CD4-positive, alpha-beta T cell treated with Interleukin-4 for 1 hour (primary cell): ENCODE measurements at places on chromosomes 16 and 17.
A peak's percentile ranks its signal among the peaks of the same experiment; 100 is the strongest.

GRCh38 chr17:76481071-76481655 lies 13.8 kb downstream of the AANAT start:
- DNase-seq = peak; percentile 64

- DNase-seq = no peak
Measured at GRCh38 chr17:46811978-46812583, 6.4 kb downstream of the WNT3 start.

- DNase-seq = no peak
Measured at GRCh38 chr16:57939872-57940224, 31.1 kb downstream of the CNGB1 start.

DNA sequence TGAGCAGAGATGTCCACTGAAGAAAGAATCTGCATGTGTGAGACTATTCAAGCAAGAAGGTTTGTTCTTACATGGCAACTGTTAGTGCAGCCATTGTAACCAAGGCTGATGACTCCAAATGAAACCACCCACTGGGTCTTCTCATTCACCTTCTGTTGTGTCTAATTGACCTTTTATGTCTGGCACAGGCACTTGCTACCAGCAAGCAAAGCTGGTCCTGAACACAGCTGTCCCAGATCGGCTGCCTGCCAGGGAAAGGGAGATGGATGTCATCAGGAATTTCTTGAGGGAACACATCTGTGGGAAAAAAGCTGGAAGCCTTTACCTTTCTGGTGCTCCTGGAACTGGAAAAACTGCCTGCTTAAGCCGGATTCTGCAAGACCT lies 3.6 kb downstream of the CDC6 start:
- no peak for DNase-seq

DNA sequence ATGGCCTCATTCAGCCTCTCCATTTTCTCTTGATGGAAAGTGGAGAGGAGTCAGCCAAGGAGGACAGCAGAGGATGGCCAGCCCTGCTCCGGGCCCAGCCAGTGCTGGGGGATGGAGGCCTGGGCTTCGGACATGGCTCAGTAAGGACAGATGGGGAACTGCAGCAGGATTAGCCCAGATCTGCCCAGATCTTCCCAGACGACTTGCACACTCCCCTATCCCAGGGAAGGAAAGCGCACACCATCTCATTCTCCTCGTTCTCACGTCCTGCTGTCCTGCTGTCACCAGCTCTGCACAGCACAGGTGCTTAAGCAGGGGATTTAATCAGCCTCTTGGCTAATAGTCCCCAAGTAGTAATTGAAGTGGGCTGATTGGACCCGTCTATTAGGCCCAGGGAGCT lies 100.2 kb upstream of the SDK2 start:
- DNase-seq = no peak

DNA sequence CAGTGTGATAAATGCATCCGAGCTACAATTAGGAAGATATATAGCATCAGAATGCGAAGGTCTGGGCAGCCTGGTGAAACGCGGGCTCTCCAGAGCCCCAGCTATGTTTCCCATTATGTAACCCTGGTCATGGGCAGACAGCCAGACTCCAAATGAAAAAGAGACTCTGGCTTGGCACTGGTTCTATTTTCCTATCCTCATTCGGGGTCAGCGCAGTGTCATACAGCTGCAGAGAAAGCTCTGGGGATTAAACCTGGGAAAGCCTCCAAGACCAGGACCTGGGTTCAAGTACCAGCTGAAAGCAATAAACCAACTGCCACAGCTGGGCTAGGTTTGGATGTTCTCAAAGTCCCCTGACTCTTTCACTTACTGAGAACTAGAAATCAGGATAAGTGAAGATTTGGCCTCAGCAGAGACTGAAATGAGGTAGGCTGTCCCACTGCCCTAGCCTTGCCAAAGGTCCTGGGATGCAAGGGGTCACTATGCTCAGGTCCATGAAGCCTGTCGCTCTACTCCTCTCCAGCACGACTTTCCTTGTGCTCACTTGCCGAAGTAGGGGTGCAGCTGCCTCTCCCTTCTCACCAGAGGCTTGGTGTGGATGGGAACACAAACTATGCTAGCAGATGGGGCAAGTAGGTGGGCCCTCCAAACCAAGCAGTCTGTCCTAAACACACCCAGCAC lies 123.8 kb downstream of the SMG6 start:
- no peak for DNase-seq

DNA sequence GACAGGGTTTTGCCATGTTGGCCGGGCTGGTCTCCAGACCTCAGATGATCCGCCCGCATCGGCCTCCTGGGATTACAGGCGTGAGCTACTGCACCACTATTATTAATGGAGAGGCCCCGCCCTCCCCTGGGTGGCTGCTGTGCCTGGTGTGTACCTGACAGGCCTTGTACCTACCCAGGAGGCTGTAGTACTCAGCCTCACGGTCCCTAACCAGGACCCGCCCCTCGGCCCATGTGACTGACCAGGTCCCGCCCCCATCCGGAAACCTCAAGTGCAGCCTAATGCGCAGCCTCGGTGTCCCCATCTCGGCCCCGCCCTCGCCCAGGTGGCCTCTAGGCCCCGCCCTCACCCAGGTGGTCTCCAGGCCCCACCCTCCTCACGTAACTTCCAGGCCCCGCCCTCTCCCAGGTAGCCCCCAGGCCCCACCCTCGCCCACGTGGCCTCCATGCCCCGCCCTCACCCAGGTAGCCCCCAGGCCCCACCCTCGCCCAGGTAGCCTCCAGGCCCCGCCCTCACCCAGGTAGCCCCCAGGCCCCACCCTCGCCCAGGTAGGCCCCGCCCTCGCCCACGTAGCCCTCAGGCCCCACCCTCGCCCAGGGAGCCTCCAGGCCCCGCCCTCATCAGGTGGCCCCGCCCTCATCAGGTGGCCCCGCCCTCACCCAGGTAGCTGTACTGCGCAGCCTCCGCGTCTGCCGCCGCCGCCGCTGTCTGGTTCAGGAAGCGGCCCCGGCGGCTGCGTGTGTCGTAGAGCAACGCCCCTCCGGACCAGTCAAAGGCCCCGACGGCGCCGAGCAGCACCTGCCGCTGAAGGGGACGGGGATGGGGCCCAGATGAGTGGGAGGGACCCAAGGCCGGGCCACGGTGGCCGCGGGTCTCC lies 31.0 kb downstream of the HASPIN start:
- peak; percentile 87 for DNase-seq

- peak; percentile 9 for DNase-seq
Measured at GRCh38 chr17:20852239-20852989, 190.4 kb downstream of the USP22 start.

DNA sequence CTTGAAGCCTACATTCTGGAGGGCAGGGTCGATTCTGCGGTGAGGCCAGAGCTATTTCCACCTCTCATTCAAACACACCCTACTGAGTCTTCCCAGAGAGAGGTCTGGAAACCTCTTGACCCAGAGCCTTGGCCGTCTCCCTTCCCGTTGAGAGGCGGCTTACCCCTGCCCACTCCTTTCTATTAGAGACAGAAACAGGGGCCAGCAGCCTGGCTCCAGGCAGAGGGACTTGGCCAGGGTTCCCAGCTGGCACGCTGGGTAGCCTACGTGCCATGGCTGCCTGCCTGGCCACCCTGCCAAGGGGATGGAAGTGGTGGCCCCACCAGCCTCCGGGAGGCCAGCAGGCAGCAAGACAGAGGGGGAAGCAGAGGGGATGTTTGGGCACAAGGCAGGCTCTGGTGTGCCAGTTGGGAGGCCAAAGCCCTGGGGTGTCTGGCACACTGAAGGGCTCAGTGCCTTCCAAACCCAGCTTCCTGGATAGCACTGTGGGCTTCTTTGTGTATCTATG lies 6.0 kb downstream of the STAC2 start:
- no peak for DNase-seq

DNA sequence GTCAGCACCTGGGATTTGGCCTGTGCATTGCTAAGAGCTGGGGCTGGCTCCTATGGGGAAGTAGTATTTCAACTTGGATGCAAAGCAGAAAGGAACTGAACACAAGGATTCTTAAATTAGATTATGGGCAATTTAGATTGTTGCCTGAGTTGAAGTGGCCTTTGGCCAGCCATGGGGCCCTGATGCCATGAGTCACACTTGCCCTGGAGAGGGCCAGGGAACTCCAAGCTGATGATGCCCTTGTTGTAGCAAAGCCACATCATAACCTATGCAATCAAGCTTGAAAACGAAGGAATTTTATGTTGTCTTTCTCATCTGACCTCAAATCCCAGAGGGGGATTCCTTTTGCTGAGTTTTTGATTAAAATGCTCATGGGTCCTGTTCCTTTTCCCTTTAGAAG lies 3.9 kb upstream of the SPATA32 start:
- DNase-seq = no peak

DNA sequence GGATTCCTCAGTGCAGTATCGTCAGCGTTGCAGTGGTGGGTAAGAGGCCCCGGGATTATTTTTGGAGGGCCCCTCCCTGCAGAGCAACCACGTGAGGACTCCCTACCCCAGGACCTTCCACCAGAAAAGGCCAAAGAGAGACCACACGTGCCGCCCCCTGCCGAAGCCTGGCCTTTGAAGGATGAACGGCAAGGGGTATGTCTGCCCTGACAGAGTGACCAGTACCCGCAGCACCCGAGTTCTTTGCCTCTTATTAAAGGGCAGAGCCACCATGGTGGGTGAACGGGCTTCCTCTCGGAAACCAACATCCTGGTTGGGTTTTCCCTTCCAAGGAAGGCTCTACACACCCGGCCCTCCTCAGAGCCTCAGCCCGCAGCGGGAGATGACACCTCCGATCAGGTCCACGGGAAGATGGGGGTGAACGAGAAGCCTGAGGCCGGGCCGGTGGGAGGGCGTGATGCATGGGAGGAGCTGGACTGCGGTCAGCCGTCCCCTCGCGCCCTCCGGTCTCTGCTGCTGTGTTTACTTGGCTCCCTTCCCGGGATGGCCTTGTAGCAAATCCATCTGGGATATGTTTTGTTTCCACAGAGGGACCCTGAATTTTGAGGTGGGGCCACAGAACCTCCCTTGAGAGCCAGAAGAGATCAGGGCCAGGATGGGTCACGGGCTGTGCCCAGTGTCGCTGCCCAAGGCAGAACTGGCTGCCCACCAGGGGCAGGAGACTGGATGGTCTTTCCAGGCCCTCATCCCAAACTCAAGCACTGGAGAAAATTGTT lies 49.1 kb downstream of the TBC1D16 start:
- no peak for DNase-seq

DNA sequence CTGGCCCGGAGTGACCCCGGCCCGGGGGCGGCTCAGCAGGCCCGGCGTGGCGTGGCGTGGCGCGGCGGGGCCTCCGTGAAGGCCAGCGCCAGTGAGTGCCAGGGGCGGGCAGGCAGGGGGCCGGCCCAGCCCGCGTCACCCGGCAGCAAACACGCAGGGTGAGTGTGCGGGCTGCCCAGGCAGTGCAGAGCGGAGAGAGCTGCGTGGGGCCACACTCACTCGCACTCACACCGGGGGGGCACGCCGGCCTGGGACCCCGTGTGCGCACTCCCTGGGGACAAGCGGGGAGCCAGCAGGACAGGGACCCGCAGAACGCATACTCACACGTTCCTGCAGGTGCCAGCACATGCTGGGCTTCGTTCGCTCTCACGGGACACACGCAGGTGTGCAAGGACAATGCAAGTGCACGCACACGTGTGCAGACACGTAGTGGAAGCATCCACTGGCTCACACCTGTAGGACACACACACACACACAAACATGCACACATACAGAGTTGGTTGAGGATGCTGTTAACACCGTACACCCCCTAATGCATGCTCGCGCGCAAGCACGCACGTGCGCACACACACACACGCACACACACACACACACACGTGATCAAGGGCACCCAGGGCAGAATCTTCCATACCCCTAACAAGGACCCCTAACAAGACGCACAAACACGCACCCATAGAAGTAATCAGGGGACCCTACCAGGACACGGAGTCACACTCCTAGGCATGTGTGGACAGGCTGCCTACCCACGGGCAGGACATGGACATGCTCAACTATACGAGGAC lies 7.7 kb downstream of the USP6 start:
- no peak for DNase-seq

- peak; percentile 47 for DNase-seq
Measured at GRCh38 chr17:41692722-41693521, 4.2 kb downstream of the EIF1 start.

DNA sequence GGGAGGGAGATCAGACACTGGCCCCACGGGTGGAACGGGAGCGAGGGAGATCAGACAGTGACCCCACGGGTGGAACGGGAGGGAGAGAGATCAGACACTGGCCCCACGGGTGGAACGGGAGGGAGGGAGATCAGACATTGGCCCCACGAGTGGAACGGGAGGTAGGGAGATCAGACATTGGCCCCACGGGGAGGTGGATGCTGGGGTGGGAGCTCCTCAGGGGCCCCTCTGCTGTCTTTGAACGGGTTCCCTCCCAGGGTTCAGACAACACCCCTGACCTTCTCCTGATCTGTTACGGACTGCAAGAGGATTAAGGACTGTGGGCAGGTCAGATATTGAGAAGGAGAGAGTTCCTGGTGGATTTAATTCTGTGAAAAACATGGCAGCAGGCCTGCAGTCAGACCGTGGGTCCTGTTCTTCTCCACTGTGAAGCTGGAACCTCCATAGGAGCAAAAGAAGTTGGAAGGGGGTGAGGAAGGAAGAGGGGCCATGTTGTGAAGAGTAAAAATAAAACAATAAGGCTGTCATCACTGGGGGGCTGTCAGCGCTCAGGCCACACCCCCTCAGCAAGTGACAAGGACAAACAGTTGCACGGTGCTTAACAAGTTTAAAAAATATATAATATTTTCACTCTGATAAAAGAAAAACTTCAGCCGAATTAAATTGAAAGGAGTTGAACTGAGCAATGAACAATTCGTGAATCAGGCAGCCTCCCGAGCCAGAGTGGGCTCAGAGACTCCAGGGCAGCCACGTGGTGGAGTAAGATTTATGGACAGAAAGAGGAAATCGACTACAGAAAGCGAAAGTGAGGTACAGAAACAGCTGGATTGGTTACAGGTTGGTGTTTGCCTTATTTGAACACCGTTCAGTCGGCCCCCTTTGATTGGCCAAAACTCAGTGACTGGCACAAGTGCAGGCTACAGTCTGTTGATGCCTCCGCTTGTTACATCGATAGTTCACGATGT lies 348.7 kb upstream of the TNRC6C start:
- peak; percentile 80 for DNase-seq

GRCh38 chr17:41345992-41346391 lies 4.6 kb downstream of the KRT33A start:
- no peak for DNase-seq

DNA sequence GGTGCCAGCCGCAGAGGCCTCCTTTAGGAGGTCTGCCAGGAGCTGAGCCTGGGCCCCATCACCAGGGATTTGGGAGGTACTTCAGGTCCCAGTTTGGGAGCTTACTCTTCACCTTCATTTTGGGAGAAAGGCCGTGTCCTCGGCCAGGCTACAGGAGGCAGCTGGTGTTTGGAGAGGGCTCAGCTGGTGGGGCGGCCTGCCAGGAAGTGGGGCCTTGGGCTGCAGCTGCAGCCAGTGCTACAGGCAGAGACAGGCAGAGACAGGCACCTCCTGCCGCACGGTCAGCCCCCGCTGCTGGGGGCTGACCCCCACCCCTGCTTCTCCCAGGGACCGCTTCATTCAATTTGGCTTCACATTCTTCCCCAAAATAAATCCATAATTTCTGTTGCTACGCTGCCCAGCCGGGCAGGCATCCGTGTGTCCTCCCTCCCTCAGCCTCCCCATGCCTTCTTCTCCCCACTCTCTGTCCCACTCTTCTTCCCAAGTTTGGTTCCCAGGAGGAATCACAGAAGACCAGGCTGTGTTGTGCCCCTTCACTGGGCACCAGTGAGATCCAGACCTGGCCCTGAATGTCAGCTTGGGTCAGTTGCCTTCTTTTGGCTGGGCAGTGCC lies 6.1 kb downstream of the TMEM235 start:
- no peak for DNase-seq
